ENCODE measurements at places on chromosomes 11 and 22.

- DNase-seq, result no peak
Measured at GRCh38 chr11:84780689-84781293, 846.4 kb downstream of the DLG2 start.

- no peak for DNase-seq
Measured at GRCh38 chr11:26623076-26623659, 51.1 kb upstream of the MUC15 start.

- DNase-seq, result no peak
Measured at GRCh38 chr11:131841925-131842635, 471.7 kb downstream of the NTM start.

- DNase-seq, result no peak
Measured at GRCh38 chr11:33670250-33671011, 30.2 kb downstream of the C11orf91 start.

DNA sequence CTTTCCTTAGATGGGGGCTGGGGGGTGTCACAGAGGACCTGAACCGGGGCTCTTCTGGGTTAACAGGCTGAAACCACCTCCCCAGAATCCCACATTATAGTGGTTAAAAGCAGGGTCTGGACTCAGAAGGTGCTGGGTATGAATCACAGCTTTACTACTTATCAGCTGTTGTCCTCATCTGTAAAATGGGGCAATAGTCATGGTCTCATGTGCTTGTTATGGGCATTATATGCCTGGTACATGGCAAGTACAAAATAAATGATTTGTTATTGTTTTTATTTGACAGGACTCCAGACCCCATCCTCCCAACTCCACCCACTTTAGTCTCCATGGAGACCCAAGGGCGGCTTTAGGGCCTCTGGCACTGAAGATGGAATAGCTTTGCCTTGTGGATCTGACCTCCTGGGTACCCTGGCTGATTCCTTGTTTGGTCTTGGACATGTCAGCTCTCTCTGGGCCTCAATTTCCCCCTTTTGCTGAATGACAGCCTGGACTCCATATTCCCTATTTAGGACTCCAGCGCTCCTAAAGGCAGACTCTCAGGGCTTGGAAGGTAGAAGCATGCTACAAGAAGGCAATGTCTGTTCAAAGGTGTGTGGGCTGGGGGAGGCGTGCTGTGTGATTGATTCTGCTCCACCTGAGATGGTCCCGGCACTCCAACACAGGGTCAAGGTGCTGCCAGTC lies 812 bp upstream of the SMTN start:
- DNase-seq, result no peak

DNA sequence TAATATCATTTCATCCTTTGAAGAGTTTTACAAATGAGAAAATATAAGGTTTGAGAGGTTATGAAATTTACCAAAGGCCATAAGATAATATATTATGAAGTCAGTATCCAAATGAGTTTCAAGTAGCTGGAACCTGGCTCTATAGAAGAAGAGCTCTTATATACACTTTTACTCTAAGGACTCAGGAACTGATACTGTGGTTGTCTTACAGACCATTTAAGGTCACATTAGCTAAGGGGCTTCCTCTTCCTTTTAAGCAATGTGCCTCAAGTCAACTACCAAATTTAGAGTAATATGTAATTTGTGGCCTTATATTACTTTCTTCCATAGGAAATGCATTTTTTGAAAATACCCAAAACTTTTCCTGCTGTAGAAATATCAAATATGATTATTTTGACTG lies 369.3 kb downstream of the DLG2 start:
- no peak for DNase-seq

- no peak for DNase-seq
Measured at GRCh38 chr11:1988667-1989317, 8.8 kb downstream of the H19 start.

DNA sequence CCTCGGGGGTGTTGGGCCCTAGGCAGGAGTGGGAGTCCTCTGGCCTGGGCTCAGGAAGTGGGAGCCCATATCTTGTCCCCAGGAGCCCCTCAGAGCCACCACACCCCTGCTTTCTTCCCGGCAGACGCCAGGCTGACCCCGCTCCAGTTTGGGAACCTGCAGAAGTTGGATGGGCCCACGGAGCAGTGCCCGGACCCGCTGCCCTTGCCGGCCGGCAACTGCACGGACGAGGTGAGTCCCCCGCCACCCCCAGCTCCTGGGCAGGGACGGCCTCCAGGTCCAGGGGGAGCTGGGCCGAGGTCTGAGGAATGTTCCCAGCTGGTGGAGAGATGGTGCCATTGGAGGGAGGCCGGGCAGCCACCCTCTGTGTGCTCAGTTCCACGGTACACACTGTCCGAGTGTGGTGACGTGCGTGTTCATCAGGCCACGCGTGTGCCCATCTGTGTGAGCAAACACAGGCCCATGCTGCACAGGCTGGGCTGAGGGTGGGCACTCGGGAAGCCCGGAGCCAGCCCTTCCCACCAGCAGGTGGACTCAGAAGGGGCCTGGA lies 4.8 kb downstream of the MUC5B start:
- no peak for DNase-seq

DNA sequence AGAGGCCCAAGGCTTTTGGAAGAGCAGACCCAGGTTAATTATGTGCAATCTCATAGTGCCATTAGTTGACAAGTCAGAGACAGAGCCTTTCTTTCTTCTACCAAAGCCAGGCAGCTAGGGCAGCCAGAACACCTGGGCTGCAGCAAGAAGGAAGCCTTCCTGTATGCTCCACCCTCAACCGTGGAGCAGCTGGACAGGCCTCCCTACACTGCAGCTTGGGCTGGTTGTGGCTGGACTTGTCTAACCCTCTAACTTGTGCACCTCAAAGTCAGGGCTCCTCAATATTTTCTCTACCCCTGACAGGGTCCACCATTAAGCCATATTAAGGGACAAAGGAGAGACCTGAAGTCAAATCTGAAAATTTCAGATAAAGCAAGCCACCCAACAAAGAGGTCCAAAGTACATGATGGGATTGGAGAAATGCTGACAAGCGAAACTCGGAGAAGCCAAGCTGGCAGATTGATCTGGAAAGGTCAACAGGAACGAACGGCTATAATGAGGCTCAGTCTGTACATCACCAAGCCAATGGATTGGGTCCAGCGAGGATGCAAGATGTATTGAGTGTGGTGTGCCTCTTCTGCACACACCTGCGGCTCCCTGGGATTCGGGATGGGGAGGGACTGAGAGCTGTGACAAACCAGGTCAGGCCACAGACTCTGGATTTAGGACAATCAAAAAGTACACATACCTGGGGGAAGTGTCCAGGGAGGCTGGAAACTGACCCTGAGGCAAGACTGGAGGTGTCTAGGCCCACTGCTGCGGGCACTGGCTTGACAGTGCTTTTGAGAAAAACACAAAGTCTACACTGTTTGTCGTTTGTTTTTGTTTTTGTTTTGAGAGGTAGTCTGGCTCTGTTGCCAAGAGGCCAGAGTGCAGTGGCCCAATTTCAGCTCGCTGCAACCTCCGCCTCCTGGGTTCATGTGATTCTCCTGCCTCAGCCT lies 11.7 kb upstream of the SLC43A3 start:
- no peak for DNase-seq

GRCh38 chr11:75523189-75523588 lies 2.6 kb downstream of the GDPD5 start:
- no peak for DNase-seq

- no peak for DNase-seq
Measured at GRCh38 chr11:91538065-91538464, 686.6 kb upstream of the FAT3 start.

DNA sequence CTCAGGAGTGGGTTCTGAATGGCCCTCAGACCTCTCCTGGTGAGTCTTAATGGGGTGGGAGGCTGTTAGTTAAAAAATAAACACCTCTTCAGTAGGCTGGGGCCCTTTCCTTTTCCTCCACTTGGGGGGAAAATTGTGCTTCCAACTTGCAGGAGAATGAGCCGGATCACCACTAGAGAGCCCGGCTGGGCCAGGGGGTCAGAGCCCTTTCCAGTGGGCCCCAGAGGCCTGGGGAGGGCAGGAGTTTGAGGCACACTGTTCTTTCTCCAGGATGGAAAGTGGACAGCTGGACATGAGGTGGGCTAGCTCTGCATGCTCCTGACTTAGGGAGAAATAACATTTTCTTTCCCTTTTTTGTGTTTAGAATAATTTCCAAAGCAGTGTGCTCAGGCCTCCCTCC lies 32.8 kb downstream of the B3GAT1 start:
- no peak for DNase-seq

DNA sequence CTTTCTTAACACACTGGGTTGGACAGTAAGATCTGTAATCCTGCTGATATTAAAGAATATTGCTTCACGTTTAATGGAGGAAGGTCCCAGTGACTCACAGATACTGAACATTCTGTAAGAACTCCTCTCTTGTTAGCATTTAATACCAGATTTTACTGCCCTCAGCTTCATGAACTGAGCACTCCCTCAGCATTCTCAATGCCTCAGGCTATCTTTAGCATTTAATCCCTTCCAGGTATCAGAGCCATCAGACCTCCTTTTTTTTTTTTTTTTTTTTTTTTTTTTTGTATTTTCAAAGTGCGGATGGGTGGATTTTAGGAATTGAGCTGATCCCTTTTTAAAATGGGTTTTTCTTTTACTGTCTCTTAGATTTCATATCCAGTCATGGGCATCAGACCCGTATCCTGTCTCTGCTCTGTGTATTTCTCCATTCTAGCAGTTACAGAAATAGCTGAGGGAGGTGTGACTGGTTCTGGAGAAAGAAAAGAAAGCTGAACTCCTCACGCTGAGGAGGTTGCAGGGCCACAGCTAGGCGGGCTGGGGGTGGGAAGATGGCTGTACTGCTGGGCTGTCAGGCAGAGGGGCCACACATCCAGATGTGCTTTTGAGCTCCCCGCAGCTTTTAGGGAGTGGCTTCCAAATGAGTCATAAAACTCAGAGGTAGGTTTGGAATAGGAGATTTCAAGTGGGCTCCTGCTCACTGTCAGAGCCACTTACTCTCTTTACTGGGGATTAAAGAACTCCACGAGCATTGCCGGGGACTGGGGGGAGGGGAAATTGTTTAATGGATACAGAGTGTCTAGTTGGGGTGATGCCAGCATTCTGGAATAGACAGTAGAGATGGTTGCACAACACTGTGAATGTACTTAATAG lies 97.0 kb downstream of the SYT9 start:
- DNase-seq, result no peak

DNA sequence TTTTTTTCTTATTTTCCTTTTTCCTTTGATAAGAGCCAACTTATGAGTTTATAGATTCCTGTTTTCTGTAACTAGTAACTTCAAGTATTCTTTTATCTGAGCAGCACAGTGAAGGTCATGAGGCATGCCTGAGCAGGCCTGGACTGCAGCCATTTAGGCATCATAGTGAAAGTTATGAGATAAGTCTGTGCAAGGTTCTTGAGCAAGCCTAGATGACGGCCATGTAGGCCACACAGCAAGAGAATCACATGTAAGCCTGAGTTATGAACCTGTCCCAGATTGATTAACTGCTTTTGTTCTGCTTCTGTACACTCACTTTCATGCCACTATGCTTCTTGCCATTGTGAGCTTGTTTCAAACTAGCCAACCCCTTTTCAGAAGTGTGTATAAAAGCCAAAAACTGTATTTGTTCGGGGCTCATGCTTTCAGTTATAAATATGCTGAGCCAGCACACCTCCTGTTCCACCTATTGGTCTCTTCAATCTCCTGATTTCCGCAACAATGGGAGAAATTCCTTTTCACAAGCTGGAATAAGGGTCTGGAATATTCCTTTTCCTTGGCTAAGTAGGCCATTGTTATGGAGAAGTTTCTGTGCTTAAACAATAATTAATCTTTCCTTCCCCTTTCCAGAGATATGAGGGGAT lies 745.7 kb downstream of the FAM181B start:
- no peak for DNase-seq

- no peak for DNase-seq
Measured at GRCh38 chr11:35629914-35630313, 11.7 kb downstream of the FJX1 start.

- DNase-seq, result no peak
Measured at GRCh38 chr11:10117709-10118351, 176.2 kb downstream of the SBF2 start.

DNA sequence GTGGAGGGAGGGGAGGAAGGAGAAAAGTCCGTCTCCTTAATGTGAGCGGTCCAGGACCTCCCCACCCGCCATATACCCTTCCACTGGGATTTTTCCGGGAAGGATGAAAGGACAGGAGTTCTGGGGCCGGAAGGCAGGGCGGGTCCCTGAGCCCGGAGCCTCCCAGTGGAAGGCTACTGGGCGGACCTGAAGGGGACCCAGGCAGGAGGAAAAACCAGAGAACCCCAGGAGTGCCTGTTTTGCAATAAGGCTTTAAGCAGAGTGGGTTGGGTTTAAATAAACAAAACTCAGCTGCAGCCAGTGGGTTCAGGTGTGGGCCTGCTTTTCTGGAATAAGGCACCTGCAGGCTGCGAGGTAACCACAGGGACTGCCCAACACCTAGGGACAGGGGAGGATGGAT lies 1.7 kb upstream of the CELSR1 start:
- DNase-seq, result no peak

DNA sequence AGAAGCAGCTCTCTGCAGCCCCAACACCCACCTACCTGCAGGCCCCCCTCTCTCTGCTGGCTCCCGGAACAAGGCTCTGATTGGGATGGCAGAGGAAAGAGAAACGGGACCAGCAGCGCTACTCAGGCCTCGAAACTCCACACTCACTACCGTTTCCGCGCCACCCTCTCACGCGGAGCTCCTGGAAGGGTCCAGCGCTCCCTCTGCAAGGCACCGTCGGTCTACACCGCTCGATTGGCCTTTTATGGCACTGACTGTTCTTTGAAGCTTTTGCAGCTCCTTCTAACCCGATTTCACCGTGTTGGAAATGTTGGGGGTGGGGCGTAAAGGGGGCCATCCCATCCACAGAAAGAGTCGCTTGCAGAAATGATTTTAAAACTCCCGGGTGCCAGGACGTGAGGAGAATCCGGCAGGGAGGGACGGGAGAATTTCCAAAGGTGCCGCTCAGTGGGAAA lies 323 bp upstream of the PANX1 start:
- DNase-seq, result peak; percentile 21

GRCh38 chr11:1523077-1523476 lies 36.5 kb upstream of the MOB2 start:
- DNase-seq, result no peak

GRCh38 chr11:2076441-2076840 lies 62.7 kb downstream of the IGF2 start:
- no peak for DNase-seq

GRCh38 chr11:12097219-12097618 lies 13.2 kb upstream of the MICAL2 start:
- DNase-seq, result no peak

GRCh38 chr11:63613517-63614135 lies 607 bp downstream of the PLAAT3 start:
- DNase-seq, result no peak

DNA sequence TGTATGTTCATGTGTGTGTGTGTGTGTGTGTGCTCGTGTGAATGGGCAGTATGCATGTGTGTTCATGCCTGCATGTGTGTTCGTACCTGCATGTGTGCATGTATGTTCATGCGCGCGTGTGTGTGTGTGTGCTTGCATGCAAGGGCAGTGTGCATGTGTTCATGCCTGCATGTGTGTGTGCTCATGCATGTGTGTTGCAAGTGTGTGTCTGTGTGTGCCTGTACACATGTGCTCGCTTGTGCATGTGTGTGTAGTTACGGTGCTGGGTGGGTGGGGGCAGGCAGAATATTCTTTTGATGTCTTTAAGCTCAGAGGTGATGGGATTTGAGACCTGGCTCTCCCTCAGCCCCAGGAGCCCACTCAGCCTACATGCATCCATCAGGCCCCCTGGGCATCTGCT lies 822.1 kb downstream of the BRD1 start:
- DNase-seq, result no peak

GRCh38 chr11:20102397-20102796 lies 57.9 kb downstream of the DBX1 start:
- DNase-seq, result no peak

Data from activated CD4-positive, alpha-beta T cell treated with anti-CD3 and anti-CD28 coated beads, Interleukin-2, amount 50 U/mL, for 24 hours (primary cell).